ENCODE measurements at places on chromosomes 2 and 18. TPM values are rescaled to one million over a fixed set of nuclear protein-coding genes. Genes with fewer than 3 reads are reported as not detected.

GRCh38 chr2:241215421-241215820, 26.9 kb downstream of the ANO7 start:
- H3K4me3 ChIP-seq, result no peak overlapping the region
- DNase-seq, result no peak
- H3K27ac ChIP-seq, result no peak overlapping the region

GRCh38 chr2:68295516-68295915, 24.2 kb downstream of the CNRIP1 start:
- peaks cover 4% of the 10 kb centered on the region for H3K4me1 ChIP-seq
- no peak overlapping the region for H3K4me3 ChIP-seq
- no peaks in the 10 kb centered on the region for H3K36me3 ChIP-seq
- H3K27ac ChIP-seq, result no peak overlapping the region
- no peak for DNase-seq

- no peak overlapping the region for H3K4me3 ChIP-seq
- H3K36me3 ChIP-seq, result no peaks in the 10 kb centered on the region
- no peak for DNase-seq
- no peaks in the 10 kb centered on the region for H3K27me3 ChIP-seq
- no peak overlapping the region for H3K27ac ChIP-seq
Measured at GRCh38 chr2:212995920-212996319, 155.5 kb downstream of the IKZF2 start.

GRCh38 chr2:176122683-176123410, at the start of gene HOXD9:
Gene HOXD9 (plus strand): TSS chr2:176122719. CDS start chr2:176122769, 50 bp downstream.
- no peak within 1 kb of the TSS for H3K27ac ChIP-seq
- H3K4me3 ChIP-seq, result peak within 1 kb of the TSS; percentile 80
- no peaks in the 10 kb centered on the region for H3K36me3 ChIP-seq

DNA sequence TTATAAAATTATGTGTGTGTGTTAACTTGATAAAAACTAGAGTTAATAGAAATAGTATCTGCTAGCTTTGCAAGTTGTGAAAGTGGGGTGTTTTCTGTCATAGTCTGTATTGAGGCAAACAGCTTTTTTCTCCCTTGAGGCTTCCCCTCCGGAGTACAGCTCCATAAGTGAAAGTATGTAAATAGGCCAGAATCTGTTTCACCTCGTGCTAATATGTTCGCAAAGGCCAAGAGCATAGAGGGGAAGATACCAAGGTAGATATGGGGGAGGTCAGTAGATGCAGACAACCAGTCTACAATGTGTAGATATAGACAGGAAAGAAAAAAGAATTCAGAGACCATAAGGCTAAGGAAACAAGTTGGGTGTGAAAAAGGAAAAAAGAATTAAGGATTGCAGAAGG, 72.9 kb downstream of the PTRHD1 start:
- H3K4me1 ChIP-seq, result no peaks in the 10 kb centered on the region
- no peak overlapping the region for H3K27ac ChIP-seq
- peaks cover 8% of the 10 kb centered on the region for H3K36me3 ChIP-seq

GRCh38 chr2:168514692-168515091, 58.6 kb downstream of the CERS6 start:
- H3K4me1 ChIP-seq, result peaks cover 46% of the 10 kb centered on the region
- no peaks in the 10 kb centered on the region for H3K27me3 ChIP-seq
- no peak overlapping the region for H3K4me3 ChIP-seq
- H3K36me3 ChIP-seq, result no peaks in the 10 kb centered on the region
- DNase-seq, result no peak

GRCh38 chr2:12027136-12027535, 280.7 kb downstream of the LPIN1 start:
- H3K36me3 ChIP-seq, result no peaks in the 10 kb centered on the region
- H3K4me3 ChIP-seq, result no peak overlapping the region
- no peaks in the 10 kb centered on the region for H3K4me1 ChIP-seq
- H3K27me3 ChIP-seq, result no peaks in the 10 kb centered on the region

GRCh38 chr18:68221111-68221724, 493.7 kb downstream of the TMX3 start:
- H3K4me1 ChIP-seq, result no peaks in the 10 kb centered on the region
- H3K27ac ChIP-seq, result no peak overlapping the region
- H3K4me3 ChIP-seq, result no peak overlapping the region

DNA sequence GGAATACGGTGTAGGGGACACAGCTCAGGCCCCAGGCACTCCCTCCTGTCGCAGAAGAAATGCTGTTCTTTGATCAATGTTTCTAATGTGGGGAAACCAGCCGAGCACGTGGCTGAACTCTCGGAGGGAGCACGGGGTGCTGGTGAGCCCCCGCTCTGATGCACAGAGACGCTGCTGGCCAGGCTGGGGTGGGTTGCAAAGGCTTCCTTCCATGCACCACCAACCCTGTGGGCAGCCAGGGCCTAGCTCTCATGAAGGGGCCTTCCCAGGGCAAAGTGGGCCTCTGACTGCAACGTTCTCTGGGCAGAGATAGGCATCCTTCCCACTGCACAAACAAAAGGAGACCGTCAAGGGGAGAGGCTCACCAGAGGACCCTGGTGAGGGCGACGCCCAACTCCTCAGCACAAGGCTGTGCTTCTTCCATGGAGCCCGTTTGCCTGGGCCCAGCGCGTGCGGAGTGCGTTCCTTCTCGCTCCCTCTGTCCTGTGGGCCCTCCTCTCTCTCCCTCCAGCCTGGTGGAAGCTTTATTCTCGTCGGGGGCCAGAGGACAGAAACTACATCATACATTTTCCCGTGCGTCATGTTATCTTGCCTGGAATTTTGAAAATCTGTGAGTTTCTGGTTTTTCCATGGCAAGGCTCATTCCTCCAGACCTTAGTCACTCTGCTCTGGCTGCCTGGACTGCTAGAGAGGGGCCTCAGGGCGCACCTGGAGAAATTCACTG, 61.1 kb upstream of the SP3 start:
- DNase-seq, result no peak
- peaks cover 13% of the 10 kb centered on the region for H3K4me1 ChIP-seq
- no peaks in the 10 kb centered on the region for H3K36me3 ChIP-seq
- H3K27ac ChIP-seq, result no peak overlapping the region
- no peaks in the 10 kb centered on the region for H3K27me3 ChIP-seq

- peaks cover 3% of the 10 kb centered on the region for H3K36me3 ChIP-seq
- H3K27ac ChIP-seq, result no peak overlapping the region
- no peak overlapping the region for H3K4me3 ChIP-seq
Measured at GRCh38 chr18:55494899-55495298, 93.1 kb downstream of the TCF4 start.

DNA sequence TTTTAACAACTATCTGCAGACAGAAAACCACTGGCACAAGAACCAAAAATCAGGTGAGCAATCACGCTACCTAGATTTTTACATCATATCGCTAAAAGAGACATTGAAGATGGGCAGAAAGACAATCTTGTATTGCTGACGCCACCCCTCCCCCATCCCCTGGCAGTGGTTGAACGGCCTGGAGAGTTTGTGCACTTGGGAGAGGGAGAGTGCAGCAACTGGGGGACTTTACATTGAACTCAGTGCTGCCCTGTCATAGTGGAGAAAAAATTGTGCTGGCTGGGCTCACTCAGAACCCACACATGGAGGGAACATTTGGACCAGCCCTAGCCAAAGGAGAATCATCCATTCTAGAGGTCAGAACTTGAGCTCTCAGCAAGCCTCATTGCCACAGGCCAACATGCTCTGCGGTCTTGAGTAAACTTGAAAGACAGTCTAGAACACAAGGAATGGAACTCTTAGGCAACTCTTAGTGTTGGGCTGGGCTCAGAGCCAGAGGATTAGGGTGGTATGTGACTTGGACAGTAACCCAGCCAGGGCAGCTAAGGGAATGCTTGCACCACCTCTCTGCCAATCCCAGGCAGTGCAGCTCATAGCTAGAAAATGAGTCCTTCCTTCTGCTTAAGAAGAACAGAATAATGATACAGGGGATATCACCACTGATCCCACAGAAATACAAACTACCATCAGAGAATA, 220.0 kb upstream of the CYP26B1 start:
- no peak overlapping the region for H3K27ac ChIP-seq
- DNase-seq, result no peak
- H3K27me3 ChIP-seq, result peaks cover 2% of the 10 kb centered on the region
- H3K4me3 ChIP-seq, result no peak overlapping the region
- H3K36me3 ChIP-seq, result peaks cover 5% of the 10 kb centered on the region

DNA sequence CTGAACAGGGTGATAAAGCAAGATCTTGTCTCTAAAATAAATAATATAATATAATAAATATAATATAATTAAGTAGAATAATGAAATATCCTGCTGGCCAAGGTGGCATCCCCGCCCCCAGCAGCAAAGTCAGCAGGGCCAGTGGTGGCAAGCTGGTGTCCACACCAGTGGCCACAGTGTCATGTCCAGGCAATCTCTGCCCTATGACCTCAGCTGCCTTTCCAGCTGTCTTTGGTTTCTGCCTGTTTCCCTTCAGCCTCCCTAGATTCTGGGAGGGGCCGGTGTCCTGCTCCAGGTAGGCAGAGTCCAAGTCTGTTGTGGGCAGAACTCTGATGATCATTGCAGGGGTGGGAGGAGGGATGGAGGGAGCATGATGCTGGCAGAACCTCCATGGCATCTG, 16.2 kb upstream of the STEAP3 start:
- H3K27me3 ChIP-seq, result peaks cover 4% of the 10 kb centered on the region
- no peak overlapping the region for H3K4me3 ChIP-seq
- H3K4me1 ChIP-seq, result peaks cover 15% of the 10 kb centered on the region
- H3K27ac ChIP-seq, result no peak overlapping the region

- DNase-seq, result no peak
- peaks cover 9% of the 10 kb centered on the region for H3K4me1 ChIP-seq
- no peak overlapping the region for H3K4me3 ChIP-seq
- peaks cover 3% of the 10 kb centered on the region for H3K27me3 ChIP-seq
- no peak overlapping the region for H3K27ac ChIP-seq
Measured at GRCh38 chr2:173943738-173944137, 21.4 kb downstream of the SP3 start.

GRCh38 chr18:7940971-7941370, 373.9 kb downstream of the PTPRM start:
- peaks cover 16% of the 10 kb centered on the region for H3K36me3 ChIP-seq
- peaks cover 18% of the 10 kb centered on the region for H3K27me3 ChIP-seq
- H3K4me1 ChIP-seq, result peaks cover 38% of the 10 kb centered on the region

- H3K36me3 ChIP-seq, result peaks cover 3% of the 10 kb centered on the region
- H3K4me1 ChIP-seq, result peaks cover 36% of the 10 kb centered on the region
- peak within 1 kb of the TSS; percentile 64 for H3K27ac ChIP-seq
- H3K27me3 ChIP-seq, result peaks cover 17% of the 10 kb centered on the region
- peak; percentile 89 for DNase-seq
- H3K4me3 ChIP-seq, result peak within 1 kb of the TSS; percentile 91
Measured at GRCh38 chr2:127106991-127107621, at the start of gene BIN1. Gene BIN1 (minus strand): TSS chr2:127107154. CDS start chr2:127106943, 211 bp downstream.

- H3K27me3 ChIP-seq, result peaks cover 2% of the 10 kb centered on the region
- H3K36me3 ChIP-seq, result peaks cover 21% of the 10 kb centered on the region
- H3K4me3 ChIP-seq, result no peak overlapping the region
- no peak for DNase-seq
Measured at GRCh38 chr18:25284861-25285550, 67.0 kb downstream of the ZNF521 start.

DNA sequence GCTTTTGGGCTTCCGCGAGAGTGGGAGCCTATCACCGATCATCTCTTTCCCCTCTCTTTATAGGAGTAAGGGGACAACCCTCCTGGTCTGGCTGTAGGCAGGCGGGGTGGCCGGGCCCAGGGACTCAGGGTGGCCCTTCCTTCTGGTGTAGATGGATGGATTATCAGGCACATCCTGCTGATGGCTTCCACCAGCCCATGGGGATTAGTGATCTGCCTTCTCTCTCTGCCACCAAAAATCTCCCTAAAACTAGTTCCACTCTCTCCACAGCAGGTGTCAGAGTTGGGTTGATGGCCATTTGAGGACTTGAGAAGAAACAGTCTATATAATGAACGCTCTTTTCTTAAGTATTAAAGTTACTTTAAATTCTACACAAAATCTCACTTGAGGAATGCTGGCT, 37.4 kb downstream of the NCK2 start:
- H3K4me1 ChIP-seq, result peaks cover 87% of the 10 kb centered on the region
- peaks cover 14% of the 10 kb centered on the region for H3K36me3 ChIP-seq
- no peaks in the 10 kb centered on the region for H3K27me3 ChIP-seq
- DNase-seq, result no peak
- no peak overlapping the region for H3K27ac ChIP-seq

GRCh38 chr2:141015341-141016047, 1115.3 kb downstream of the LRP1B start:
- H3K27ac ChIP-seq, result no peak overlapping the region
- no peak for DNase-seq
- no peak overlapping the region for H3K4me3 ChIP-seq

- peak overlapping the region; percentile 31 for H3K4me3 ChIP-seq
- no peak overlapping the region for H3K27ac ChIP-seq
- no peak for DNase-seq
- peaks cover 5% of the 10 kb centered on the region for H3K36me3 ChIP-seq
- peaks cover 45% of the 10 kb centered on the region for H3K27me3 ChIP-seq
Measured at GRCh38 chr2:118856330-118856977, 9.0 kb upstream of the EN1 start.

GRCh38 chr2:136376211-136376610, 258.3 kb upstream of the CXCR4 start:
- H3K4me3 ChIP-seq, result no peak overlapping the region
- H3K27me3 ChIP-seq, result no peaks in the 10 kb centered on the region
- peaks cover 13% of the 10 kb centered on the region for H3K4me1 ChIP-seq
- H3K27ac ChIP-seq, result no peak overlapping the region
- no peak for DNase-seq
- no peaks in the 10 kb centered on the region for H3K36me3 ChIP-seq

DNA sequence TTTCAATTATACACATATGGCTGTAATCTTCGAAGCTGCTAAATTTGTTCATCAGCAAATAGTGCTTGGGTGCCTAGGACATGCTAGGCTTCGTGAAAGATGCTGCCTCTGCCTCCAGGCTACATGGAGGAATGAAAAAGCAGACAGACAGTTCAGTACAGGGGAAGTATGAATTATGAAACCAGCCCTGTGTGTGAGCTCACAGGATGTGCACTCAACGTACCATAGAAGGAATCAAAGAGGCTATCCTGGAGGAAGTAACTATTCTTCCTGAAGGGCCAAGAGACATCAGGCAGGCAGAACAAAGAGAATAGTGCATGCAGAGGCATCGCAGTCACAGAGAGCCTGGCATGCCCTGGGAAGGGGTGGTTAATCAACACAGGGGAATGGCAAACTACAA, 61.4 kb downstream of the DYM start:
- no peaks in the 10 kb centered on the region for H3K36me3 ChIP-seq
- H3K27me3 ChIP-seq, result no peaks in the 10 kb centered on the region
- H3K4me1 ChIP-seq, result peaks cover 10% of the 10 kb centered on the region
- DNase-seq, result peak; percentile 9

DNA sequence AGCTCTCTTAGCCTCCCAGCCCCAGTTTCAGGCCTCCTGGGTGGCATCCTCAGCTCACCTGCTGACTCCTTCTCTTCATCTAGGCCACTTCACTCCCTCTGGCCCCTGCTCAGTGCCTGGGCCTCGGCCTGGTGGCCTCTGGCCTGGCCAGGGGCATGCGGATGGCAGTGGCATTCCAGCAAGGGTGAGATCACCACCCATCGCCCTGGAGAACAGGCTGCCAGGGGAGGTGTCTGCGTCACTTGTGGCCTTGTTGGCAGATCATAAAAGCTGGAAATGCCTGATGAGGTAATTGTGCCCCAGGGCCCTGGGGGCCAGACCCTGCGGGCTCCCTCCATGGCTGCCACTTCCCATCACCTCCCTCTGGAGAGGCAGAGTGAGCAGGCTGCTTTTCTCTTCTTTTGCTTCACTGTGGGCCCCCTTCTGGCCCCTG, 72.5 kb upstream of the SMAD2 start:
- peaks cover 12% of the 10 kb centered on the region for H3K27me3 ChIP-seq
- DNase-seq, result no peak
- H3K4me3 ChIP-seq, result no peak overlapping the region
- H3K4me1 ChIP-seq, result peaks cover 5% of the 10 kb centered on the region

The TTC32 gene
- total RNA-seq, result 9.4 TPM

The ING5 gene
- total RNA-seq, result 19.9 TPM

The CCDC68 gene
- 0.87 TPM for total RNA-seq

The LIMS2 gene
- 3.8 TPM for total RNA-seq

The IL1A gene
- total RNA-seq, result 0.26 TPM

The PLEKHB2 gene
- 59.2 TPM for total RNA-seq

The VSNL1 gene
- total RNA-seq, result 19.6 TPM

The MC2R gene
- not detected for total RNA-seq

The KYNU gene
- total RNA-seq, result not detected
